ENCODE measurements at places on chromosomes 2 and 18.

DNA sequence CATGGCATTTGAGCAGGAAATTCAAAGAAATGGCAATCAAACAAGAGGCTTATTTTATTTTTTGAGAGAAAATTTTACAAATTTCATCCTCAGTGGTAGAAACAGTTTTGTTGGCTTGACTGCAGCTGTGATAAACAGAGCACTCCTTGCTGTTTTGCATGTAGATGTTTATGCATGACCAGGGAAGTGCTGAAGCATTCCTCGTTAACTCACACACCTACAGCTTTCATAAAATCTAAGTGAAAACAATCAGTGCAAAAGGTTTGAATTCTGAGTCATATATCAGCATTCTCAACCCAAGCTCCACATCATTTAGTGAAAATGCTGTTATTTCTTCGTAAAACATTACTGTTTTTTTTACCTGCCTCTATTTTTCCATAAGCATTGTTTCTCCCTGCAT is 146.6 kb upstream of the CCDC68 start:
- DNase-seq = no peak

DNA sequence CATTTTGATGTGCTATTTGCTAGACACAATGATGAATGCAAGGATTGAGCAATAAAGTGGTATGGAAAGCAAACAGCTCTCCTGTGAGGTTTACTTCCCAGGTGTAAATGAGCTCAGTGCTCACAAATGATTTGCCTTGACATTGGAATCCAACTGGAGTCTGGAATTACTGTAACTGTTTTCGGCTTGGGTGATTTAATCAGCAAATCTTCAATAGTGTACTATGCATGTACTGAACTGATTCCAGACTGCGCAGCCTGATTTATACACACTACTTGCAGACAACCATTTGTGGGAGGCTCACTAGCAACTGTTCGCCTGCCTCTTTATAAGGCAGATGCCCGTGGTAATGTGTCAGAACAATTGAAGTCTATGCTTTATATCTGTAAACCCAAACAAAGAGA is 27.9 kb upstream of the SOX11 start:
- no peak for DNase-seq

GRCh38 chr18:31042406-31043181 is at the start of gene DSC3:
DSC3 (minus strand) TSS chr18:31042742; CDS start chr18:31042660, 82 bp downstream.
- no peak for DNase-seq

GRCh38 chr2:85264471-85264870 is 63.3 kb downstream of the TGOLN2 start:
- no peak for DNase-seq

DNA sequence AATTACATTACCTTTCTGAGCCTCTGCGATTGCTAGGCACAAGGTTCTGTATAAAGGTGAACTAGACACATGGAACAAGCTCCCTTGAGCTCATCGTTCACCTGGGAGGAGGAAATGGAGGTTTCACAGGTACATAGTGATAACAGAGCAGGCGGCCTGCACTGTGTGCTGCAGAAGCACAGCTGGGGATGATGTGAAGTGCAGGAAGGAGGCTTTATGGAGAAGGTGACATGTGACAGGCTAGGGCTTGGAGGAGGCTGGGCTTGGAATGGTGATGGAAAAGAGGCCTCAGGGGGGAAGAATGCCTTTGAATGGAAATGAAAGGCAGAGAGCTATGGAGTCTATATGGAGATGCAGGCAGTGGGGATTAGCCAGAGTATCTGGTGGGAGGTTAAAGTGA is 22.9 kb downstream of the MARCHF4 start:
- DNase-seq = no peak

DNA sequence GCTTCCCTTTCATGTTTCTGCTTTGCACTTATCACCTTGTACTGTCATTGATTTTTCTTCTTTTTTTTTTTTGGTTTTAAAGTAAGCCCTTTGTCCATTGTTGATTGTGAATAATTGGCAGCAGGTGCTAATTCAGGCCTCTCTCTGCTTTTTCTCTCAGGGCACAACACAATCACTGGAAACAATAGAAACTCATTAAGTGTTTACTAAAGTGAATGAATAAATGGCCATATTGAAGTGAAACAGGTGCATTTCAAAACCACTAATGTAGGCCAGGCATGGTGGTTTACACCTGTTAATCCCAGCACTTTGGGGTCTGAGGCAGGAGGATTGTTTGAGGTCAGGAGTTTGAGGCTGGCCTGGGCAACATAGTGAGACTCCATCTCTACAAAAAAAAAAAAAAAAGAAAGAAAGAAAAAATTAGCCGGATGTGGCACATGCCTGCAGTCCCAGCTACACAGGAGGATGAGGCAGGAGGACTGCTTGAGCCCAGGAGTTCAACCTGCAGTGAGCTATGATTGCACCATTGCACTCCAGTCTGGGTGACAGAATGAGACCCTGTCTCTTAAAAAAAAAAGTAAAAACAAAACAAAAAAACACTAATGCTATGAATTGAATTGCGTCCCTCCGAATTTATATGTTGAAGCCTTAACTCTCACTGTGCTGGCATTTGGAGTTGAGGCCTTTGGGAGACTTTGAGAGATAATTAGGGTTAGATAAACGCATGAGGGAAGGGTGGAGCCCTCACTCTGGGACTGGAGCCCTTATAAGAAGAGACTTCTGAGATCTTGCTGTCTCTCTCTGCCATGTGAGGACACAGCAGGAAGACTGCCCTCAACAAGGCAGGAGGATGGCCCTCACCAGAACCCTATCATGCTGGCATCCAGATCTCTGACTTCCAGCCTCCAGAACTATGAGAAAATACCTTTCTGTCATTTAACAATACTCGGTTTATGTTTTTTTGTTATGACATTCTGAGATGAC is 19.9 kb downstream of the SLC38A11 start:
- DNase-seq = peak; percentile 84
